NCI-H1436 treated with DMSO at 0.1 percent for 48 hours (cell line): ENCODE measurements at places on chromosomes 16 and 17.

DNA sequence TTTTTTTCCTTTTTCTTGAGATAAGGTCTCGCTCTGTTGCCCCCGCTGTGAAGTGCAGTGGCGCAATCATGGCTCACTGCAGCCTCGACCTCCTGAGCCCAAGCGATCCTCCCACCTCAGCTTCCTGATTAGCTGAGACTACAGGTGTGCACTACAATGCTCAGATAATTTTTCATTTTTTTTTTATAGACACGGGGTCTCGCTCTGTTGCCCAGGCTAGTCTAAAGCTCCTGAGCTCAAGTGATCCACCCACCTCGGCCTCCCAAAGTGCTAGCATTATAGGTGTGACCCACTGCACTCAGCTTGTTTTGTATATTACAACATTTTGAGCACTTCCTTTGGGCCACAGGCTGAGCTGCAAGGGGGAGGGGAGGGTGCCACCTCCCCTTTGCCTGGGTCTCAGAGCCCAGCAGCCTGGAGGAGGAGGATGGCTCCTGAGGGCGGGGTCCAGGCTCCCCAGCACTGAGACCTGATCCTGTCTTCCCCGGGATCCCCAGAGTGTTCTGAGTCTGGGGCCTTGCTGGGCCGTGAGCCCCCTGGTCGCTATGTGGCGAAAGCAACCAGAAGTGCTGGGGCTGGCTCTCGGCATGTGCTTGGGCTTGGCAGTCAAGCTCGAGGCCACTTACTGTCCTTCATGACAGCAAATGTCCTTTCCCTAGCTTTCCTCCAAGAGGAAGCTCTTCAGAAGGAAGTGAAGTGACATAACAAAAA is 8.1 kb downstream of the DEF8 start:
- no peak for DNase-seq

- DNase-seq: no peak
These were observed 8.0 kb upstream of the FASN start for GRCh38 chr17:82105882-82106687.

GRCh38 chr16:52103791-52104190 is 443.2 kb downstream of the TOX3 start:
- no peak for DNase-seq

DNA sequence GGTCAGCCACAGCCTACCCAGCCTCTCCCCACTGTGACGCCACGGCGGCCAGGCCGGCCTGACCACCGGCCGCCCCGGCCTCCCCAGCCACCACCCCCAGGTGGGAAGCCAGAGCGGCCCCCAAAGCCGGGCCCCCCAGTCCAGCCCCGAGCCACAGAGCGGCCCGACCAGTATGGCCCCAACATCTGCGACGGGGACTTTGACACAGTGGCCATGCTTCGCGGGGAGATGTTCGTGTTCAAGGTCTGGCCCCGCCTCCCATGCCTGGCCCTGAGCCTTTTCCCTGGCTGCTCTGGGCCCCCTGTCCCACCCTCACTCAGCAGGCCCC is 16.0 kb downstream of the MMP15 start:
- no peak for DNase-seq

- DNase-seq: no peak
These were observed 1.0 kb downstream of the GDE1 start for GRCh38 chr16:19520861-19521331.

DNA sequence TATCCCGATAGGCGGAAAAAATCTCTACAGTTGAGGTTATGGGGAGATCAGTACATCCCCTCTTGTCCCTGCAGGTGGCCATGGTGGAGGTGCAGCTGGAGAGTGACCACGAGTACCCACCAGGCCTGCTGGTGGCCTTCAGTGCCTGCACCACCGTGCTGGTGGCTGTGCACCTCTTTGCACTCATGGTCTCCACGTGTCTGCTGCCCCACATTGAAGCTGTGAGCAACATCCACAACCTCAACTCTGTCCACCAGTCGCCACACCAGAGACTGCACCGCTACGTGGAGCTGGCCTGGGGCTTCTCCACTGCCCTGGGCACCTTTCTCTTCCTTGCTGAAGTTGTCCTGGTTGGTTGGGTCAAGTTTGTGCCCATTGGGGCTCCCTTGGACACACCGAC is 4.2 kb downstream of the ORAI3 start:
- DNase-seq: no peak

DNA sequence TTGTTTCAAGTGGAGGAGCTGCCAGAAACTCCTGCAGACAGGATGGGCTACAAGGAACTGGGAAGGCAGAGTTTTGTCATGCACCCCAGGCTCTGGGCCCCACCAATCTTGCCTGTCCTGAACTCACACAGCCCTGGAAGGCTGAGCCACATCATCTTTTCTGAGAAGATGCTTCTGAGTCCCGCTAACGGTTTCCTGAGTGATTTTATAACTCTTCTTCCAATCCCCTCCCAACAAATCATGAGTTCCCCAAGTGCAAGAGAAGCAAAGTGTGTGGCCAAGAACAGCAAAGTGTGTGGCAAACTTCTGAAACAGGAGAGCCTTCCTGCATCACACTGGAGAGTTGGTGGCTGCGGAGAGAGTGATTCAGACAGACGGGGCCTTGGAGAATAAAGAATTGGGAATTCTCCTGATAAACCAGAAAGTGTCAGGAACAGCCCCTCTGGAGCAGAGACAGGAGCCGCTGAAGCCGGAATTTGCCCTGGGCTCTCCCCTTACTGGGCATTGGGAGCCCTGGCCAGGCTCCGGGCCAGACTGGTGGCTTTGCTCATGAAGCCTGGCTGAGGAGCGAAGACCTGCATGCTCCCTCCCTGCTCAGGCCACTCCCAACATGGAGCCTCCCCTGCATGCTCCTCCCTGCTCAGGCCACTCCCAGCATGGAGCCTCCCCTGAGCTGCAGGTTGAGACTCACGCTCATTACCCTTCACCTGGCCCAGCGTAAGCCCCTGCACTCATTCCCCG is 47.2 kb downstream of the PITPNM3 start:
- no peak for DNase-seq

DNA sequence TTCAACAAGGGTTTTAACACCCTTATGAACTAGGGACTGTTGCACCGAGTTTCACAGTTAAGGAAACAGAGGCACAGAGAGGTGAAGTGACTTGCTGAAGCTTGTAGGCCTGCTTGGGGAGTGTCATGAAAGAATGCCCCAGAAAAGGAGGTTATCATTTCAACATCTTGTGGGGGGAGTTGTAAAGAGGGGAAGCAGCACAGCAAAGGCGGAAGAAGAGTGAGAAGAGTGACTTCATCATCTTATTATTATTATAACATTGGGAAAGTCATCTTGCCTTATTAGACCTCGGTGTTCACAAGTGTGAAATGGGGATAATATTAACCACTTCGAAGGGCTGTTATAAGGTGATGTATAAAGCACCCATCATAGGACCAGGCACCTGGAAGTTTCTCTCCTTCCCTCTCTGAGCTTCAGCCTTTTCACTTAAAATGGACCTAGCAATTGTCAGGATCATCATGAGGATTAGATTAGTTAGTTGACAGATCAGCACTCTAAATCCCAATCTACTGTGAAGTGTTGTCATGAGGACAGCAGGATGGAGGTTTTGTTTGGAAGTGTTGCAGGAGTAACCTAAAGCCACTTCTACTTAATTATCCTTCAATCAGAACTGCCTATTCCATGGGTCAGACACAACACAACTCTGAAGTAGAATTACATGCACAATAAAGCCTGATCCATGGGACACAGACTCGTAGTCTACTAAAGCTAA is 2.3 kb downstream of the CCL4 start:
- DNase-seq: no peak

DNA sequence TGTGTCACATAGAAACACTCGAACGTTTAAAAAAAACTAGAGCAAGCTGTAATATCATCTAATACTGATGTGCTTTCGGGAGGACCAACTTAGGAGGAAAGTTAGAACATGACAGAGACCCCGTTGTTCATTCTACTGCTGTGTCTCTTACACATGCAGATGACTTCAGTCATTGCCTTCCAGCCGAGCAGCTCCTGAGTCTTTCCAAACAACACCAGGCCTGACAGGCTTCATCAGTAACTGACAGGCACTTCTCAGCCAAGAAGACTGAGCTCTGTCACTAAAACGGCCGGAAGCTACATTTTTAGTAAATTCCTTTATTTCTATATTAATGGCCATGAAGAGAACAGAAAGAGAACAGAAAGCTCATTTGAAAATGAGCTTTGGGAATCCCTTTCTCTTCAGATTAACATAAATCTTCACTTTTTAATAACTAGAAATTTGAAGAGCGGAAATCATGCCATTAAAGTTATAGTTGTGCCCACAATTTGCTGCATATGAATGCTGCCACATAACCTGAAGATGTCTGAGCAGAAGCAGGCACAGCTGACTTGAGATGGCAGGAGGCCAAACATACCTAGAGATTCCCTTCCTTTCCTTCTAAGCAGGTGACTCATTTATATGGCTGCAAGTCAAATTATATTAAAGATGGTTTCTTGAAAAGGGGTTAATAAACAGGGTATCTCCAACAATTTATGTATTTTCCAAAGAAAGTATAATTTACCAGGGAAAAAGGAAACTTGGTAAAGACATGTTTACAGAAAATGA is 148.9 kb downstream of the ITFG1 start:
- DNase-seq: no peak

- DNase-seq: no peak
These were observed 126.3 kb downstream of the ZFHX3 start for GRCh38 chr16:72921620-72922019.

DNA sequence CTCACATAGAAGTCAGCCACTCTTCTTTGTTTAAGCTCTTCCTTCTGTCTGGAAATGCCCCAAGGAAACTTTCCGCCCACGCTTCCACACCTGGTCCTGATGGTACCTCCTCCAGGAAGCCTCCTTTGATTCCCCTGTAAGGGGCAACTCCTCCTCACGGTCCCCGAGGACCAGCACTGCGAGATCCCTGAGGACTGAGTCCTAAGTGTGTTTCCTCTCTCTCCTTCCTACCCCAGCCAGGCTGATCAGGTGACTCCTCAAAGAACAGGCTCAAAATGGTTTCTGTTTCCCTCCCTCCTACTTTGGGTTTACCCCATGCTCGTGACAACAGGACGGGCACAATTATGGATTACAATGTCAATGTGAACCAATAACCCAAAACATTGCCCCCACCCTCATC is 63.0 kb upstream of the MED9 start:
- no peak for DNase-seq

GRCh38 chr17:21173543-21173942 is 40.4 kb downstream of the TMEM11 start:
- no peak for DNase-seq

DNA sequence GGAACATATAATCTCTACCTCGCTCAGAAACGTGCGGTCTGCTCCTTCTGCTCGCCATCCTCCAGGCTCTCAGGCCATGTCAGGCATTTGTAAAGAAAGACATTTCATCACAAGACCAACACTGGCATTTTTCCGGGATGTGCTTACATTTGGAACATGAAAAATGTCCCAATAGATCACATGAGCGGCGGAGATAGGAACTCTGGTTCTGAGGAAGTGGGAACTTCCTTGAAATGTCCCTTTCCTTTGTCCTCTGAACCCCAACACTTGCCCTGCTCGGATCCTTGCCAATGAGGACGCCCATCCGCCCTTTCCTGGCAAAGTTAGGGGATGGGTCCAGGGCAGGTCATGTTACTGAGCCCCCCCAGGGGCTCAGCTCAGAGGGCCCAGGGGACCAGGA is 130.5 kb downstream of the MAF start:
- no peak for DNase-seq

- DNase-seq: no peak
These were observed 24.3 kb downstream of the STAT3 start for GRCh38 chr17:42363767-42364585.

DNA sequence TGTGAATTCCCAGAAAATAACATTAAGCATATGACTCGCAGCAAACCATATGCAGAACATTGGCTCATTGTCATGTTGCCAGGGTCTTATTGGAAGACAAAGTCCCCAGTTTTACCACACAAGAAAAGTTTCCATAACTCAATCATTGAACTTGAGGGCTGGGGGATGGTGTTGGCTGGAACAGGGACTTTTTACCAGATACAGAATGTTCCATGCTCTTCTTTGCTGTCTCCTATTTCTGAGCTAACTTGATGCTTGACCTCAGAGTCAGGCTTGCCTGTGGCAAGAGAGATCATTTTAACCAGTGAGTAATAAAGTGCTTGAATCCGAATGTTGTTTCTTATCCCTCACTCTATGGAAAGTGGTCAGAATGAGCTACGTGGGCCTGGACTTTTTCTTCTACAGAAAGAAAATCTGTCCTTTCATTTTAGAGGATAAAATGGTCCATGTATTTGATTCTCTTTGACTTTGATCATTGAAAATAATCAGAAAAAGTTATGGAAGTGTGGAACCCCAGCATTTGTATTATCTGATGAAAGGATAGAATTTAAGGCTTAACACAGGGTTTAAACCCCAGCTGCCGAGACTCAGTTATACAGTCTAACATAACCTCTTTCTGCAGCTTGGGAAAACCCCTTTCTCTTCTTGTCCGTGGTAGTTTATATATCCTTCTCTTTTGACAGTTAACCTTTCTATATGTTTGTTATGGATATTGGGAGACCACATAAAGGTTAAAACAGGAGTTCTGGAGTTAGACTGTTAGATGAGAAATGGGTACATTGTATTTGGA is 67.0 kb downstream of the TUBD1 start:
- DNase-seq: no peak
